Left renal cortex interstitium (tissue), 4 donors: ENCODE measurements at places on chromosomes 7 and 10.

DNA sequence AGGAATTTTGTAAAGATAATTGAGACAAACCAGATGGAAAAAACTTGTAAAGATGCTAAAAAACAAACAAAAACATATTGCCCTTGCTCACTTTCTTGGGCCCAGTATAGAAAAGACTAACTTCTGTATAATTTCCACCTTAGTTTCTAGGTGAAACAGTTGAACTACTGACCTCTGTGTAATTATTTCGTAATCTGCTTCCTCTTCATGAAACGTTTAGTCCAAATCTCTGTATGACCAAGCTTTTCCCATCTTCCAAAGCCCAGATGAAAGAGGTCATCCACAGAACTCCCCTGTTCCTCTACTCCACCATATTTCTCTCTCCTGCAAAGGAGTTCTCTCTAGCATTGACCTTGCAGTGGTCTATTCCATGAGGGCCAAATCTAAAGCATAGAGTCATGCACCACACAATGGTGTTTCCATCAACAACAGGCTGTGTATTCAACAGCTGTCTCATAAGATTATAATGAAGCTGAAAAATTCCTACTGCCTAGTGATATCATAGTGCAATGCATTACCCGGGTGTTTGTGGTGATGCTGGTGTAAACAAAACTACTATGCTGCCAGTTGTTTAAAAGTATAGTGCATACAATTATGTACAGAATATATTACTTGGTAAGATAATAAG, 647.6 kb downstream of the TNS3 start:
- no peak for DNase-seq

- DNase-seq: no peak
These were observed 47.4 kb upstream of the PRKAR1B start for GRCh38 chr7:774161-775109.

DNA sequence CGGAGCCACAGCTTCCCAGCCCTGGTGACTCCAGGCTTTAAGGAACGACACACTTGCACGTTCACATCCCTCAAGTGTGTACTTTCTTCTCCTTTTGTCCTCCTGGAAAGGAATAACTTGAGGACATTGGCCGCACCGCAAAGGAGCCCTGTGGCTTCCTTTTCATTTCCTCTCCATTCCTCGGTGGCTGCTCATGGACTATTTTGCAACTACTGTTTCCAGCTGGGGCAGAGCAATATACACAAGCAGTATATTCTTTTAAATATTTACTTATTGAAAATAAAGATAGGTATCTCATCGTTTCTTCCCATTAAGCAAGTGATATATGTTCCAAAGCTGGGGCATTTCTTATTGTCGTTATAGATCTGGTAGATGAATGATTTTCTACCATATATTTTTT, 97.2 kb upstream of the LYZL1 start:
- no peak for DNase-seq

GRCh38 chr10:119268871-119269506, 61.6 kb downstream of the GRK5 start:
- DNase-seq: no peak

GRCh38 chr10:131777921-131778320, 122.9 kb upstream of the PPP2R2D start:
- DNase-seq: no peak

DNA sequence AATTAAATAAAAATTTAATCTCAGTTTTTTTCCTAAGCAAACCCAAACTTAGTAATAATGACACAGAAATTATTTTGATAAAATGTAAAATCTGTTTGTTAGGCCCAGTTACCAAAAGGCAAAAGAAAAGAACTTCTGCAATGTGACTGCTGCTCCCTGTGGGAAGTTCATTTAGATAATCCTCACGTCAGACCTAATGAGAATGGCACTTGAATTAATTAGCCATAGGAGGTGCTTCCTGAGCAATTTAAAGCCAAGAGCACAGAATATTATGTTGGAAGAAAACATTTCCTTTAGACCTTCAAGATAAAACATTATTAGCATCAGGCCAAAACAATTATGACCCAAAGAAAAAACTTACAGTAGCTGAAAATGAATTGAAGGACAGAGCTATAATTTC, 19.4 kb downstream of the SPAM1 start:
- no peak for DNase-seq

DNA sequence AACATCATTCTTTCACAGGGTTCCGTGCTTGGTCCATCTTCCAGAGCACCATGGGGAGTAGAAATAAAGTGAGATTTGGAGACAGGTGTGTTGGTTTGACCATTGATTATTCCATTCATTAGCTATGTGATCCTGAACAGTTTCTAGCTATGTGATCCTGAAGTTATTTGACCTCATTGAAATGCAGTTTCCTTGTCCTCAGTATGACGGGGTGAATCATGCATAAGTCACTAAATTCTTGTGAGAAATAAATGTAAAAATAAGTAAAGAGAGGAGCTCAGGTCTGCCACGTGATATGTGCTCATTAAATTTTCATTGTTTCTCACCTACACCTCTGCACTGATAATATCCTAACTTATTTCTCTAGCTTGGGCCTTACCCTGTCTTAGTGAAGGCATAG, 34.1 kb upstream of the LHFPL3 start:
- DNase-seq: no peak

GRCh38 chr7:123211545-123211944, 11.8 kb upstream of the SLC13A1 start:
- DNase-seq: no peak

DNA sequence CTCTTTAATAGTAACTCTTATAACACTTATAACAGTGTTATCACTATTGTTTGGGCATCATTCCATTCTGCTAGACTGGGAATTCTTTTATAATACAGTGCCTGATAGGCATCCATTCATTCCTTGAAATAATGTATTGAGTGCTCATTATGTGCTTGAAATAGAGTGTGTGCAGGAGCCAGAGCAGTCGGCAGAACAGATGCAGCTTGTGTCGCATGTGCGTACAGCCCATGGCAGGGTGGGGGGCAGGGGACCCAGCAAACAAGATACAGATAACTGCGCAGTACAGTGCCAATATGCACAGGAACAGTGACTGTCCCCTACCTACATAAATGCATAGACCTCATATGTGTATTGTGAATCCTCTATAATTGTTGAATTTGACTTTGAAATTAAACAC, 99.3 kb downstream of the KAT6B start:
- DNase-seq: no peak

DNA sequence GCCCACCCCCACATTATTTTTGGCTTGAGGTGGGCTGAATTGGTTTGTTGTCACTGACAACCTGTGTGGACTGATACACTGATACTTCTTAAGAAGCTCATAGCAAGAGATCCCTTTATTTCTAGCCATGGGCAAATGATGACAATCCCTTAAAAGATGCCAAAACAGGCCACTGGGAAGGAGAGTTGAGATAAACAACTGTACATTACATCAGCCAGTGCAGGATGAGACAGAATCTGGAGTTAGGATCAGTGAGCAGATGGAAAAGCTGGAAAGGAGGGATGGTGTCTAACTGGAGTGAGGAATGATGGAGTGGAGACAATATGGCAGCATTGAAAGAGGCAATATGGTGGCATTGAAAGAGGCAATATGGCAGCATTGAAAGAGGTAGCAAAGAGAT, 195.9 kb upstream of the LYZL2 start:
- DNase-seq: no peak

GRCh38 chr7:100840470-100841100, 11.9 kb upstream of the SLC12A9 start:
- no peak for DNase-seq

DNA sequence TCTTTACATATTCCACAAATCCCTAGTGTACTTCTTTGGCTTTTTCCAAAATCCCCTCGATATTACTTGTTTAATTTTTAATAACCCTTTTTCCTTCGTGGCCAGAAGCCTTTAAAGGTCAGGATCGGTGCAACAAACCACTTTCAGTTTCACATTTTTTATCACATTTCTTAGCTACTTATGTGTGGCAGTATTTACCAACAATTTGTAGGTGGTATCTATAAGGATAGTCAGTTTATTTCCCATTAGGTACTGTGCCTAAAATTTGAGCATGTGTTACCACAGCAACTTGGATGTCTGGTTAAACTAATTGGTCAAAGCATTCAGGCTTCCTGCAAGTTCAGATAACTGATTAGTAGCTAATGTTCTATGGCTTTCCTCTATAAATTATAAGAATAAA, 104.9 kb downstream of the CDK14 start:
- no peak for DNase-seq

DNA sequence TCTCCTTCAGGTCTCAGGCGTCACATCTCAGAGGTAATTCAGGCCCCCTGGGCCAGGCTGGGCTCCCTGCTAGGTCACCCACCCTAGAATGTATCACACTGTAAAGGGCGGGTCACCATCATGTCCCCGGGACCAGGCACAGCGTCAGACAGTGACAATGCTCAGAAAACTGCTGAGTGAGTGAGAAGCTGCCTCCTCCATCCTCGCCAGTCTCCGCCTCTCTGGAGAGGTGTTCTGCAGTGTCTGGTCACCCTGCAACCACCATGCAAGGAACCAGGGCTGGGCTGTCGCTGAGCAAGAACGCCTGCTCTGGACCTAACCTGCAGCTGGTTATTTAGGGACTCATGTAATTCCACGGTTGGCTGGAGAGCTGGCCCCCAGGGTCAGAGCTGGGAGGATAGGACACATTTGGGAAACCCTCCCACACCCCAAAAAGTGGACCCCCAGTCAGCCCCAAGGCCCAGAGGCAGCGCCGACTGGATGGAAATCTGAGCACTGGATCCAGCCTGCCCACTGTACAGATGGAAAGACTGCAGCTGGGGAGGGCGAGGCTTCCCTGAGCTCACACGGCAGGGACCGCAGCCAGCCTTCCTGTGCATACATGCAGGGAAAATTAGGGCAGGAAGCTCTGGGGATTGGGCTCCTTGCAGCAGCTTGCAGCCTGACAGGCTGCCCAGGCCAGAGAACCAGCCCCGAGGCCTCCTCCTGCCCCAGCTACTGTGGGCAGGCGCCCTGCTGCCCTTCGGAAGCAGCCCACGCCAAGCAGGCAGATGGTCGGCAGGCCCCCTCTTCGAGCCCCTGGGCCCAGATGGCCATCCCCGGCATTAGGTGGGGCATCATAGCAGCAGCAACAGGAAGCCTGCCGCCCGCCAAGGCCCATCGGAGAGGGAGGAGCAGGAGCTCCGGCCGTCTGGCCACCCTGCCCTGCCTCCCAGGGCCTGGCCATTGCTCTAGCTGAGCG, 105.4 kb upstream of the ZMIZ1 start:
- DNase-seq: no peak

- DNase-seq: no peak
These were observed 38.2 kb downstream of the GSDME start for GRCh38 chr7:24718977-24719491.

GRCh38 chr7:138170959-138171703, 94.9 kb downstream of the AKR1D1 start:
- no peak for DNase-seq

DNA sequence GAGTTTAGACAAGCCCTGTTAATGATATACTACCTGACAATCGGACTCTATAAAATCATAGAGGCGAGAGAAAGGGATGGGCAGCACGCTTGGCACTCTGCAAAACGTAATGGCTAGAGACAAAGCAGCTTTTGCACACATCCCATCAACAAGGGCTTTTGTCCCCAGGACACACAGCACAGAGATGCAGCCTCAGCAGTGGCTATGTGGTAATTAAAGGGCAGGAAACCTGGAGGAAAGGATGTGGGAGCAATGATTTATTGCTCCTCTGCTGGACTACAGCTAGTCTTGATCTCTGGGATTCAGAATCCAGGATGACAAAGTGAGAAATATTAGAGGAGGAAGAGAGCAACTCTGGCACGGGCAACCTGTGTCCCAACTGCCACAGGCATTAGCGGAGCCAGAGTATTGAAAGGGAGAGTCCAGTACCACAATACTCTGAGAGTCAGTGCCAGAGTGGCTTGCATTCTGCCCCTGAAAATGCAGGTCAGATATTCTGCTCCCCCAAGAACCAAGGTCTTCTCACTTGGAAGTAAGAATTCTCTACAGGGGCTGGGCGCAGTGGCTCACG, 96.5 kb downstream of the ARMH3 start:
- DNase-seq: no peak

- DNase-seq: no peak
These were observed 39.1 kb upstream of the HERPUD2 start for GRCh38 chr7:35734001-35734483.

- no peak for DNase-seq
These were observed 545.2 kb downstream of the SORCS1 start for GRCh38 chr10:106619346-106619745.

DNA sequence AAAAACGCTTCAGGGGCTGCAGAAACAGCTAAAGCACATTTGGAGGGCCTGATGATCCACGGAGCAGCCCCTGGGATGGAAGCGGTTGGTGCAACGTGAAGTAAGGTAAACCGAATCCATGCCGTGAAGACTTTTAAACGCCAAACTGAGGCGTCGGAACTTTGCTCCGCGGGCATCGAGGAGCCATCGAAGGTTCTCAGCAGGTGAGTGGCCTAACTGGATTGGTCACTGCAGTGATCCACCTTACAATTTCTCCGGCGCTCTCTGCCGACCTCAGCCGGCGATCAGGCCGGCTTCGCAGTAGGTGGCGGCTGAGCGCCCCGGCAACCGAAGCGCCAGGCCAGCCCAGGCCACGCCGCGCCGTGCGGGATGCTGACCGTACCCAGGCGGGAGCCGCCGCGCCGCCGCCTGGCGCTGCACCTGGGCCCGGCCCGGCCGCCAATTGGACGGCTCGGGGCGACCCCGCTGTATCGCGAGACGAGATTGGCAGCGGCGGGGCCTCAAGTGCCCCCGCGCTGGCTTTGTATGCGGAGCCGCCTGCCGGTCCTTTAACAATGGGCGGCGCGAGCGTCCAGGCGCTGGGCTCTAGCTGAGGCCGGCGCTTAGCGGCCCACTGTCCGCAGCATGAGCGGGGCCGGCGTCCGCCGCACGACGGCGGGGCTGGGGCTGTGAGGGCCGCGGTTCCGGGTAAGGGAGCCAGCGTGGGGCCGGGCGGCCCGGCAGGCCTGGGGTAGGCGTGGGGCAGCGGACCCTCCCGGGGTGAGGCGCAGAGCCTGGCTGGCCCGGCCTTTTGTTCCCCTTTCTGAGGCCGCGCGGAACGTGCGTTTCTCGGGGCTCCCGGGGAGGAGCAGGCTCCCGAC, at the start of gene CCNJ:
CCNJ (plus strand) TSS at position 551 of the 860 bp plus-strand sequence. CDS start 811 bp downstream, outside the sequence.
- peak; percentile 77 for DNase-seq

DNA sequence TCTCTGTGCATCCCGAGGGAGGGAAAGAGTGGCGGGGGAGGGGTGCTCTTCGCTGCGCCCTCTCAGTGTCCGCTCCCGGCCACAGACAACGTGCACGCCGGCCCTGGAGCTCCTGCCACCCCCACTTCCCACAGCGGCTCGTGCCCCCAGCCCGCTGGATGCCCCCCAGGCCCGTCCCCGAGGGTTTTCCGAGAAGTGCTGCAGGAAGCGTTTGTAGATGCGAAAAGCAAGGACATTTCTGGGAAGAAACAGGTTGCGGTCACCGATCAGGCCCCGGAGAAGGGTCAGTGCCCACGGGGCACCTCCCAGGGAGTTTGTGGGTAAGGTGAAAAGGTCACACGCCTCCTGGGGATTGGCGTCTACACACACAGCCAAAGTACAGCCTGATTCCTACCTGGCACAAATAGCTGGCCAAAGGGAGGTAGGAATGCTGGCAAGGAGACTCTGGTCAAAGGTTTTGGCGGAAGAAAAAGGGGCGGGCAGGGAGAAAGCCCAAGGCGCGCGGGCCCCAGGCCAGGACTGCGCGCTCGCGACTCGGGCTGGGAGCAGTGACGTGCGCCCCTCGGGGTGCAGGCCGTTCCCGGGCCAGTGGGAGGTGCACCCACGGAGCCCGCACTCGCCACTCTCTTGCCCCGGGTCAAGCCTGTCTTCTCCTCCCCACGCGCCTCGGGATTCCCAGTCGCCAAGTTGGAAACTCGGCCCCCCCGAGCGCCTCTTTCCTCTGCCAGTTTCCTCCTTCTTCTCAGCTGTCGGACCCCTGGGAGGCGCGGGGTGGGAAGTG, 1.5 kb upstream of the NRP1 start:
- no peak for DNase-seq

- no peak for DNase-seq
These were observed 825 bp downstream of the ZNF862 start for GRCh38 chr7:149838992-149839408.
